Activated T-cell treated with anti-CD3 and anti-CD28 coated beads, Interleukin-2, amount 50 U/mL, for 48 hours (primary cell): ENCODE measurements at places on chromosomes 13 and 19.

DNA sequence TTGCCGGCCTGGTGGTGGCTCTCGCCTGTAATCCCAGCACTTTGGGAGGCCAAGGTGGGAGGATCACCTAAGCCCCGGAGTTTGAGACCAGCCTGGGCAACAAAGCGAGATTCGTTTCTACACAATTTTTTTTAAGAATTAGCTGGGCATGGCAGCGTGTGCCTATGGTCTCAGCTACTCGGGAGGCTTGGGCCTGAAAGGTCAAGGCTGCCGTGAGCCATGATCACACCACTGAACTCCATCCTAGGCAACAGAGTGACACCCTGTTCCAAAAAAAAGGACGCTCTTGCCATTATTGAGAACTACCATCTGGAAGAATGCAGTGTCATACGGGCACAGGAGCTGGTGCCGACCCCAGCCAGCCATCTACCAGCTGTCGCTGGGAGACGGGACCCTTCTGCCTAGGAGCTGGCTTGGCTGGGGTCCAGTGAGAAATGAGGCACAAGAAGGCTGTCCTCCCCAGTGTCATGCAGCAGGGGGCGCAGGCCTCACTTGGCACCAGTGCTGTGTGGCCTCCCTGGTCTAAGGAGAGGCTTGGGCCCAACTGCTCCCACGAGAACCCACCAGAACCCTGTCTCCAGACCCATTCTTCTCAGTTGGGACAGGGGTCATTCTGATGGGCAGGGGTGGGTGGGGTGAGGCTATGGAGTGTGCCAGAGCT, 12.2 kb upstream of the RELB start:
- DNase-seq: peak; percentile 77

DNA sequence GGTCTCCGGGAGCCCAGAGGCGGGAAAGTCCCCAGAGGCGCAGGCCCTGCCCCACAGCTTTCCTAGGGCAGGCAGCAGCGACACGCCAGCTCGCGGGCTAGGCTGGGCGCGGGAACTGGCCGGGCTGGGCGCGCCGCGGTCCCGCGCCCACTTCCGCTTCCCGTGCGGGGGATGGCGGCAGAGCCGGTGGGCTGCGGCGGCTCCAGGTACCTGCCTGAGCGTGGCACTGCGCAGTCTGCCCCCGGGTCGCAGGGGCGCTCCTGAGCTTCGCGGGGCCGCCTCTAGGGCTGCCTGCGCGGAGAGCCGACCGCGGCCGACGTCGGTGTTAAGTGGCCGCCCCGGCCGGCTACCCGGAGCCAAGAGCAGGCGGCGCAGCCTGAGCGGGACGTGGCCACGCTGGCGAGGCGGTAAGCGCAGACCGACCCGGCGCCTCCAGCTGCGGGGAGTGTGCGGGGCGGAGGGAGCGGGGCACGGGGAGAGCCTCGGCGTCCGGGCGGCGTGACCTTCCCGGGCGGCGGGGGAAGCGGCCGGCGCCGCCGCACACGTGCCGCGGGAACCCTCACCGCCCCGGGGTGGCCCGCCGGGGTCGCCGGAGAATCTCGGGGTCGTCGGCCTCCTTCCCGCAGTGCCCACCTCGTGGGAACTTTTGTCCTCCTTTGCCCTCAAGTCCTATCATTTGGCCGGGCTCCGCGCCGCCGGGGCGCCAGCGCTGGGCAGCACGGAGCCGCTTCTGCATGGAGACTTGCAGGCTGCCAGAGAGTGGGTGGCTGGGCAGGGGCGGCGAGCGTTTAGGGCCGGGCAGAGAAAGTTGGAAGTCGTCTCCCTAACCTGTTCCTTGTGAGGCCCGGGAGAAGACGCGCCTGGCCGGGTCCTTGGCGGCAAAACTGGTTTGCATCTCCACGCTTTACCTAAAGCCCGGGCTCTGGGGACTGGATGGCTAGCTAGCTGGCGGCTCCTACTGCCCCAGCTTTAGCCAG, 31.4 kb upstream of the MPHOSPH8 start:
- peak; percentile 70 for DNase-seq

DNA sequence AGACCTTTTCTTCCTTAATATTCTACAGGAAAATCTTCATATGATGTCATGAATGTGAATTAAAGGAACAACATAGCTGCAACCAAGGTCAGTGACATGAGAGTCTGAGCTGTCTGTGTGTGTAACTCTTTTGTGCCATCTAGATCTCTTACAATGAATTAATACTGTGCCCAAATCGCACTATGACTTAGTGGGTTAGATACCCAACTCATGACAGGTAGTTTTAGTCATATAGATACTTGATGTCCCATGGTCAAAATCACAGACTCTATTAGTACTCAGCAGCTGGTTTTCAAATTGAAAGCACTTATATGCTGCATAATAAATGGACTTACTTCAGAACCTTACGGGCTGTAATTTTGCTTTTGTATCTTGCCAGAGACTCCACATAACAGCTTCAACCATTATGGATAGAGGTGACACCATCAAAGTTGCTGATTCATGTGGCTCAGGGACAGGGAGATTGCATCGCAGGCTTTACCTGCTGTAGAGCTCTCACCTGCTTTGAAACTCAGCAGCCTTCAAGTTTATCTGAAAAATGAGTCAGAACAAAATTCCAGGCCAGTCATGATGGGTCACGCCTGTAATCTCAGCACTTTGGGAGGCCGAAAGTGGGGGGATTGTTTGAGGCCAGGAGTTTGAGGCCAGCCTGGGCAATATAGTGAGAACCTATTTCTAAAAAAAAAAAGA, 12.3 kb upstream of the ZNF283 start:
- DNase-seq: no peak

DNA sequence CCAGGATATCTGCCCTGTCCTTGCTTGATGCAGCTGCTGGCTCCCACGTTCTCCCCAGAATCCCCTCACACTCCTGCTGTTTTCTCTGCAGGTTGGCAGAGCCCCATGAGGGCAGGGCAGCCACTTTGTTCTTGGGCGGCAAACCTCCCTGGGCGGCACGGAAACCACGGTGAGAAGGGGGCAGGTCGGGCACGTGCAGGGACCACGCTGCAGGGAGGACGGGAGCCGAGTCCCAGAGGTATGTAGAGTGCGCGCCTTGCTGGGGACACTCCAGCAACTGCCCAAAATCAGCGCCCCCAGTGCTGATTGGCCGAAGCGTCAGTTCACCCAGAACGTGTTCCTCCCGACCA, 30.3 kb upstream of the MIER2 start:
- DNase-seq: no peak

DNA sequence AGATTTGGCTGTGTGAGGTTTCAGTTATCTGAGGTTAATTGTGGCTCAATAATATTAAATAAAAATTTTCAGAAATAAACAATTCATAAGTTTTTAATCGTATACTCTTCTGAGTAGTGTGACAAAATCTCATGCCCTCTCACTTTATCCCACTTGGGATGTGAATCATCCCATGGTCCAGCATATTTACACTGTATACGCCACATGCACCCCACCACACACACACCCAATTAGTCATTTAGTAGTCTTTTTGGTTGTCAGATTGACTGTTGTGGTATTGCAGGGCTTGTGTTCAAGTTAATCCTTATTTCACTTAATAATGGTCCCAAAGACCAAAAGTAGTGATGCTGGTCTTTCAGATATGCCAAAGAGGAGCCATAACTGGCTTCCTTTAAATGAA, 66.4 kb upstream of the PCDH9 start:
- DNase-seq: no peak

DNA sequence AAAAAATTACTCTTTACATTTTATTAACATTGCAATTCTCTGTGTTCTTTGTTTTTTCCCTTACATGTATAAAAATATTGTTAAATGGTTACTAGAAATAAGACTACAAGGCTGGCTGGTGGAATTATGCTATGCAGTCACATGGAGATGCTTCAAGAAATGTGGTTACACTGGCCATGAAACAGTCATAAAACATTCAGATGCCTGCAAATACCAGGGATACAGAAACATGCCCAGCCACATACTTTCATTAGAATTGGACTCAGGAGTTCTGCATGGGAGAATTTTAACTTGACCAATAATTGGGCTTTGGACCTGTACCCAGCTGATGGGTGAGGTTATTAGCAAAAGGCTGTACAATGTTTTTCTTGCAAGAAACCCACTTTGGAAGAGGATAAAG, 1407.7 kb upstream of the SLC10A2 start:
- no peak for DNase-seq

GRCh38 chr19:39208175-39208795, 4.2 kb upstream of the SYCN start:
- no peak for DNase-seq

- DNase-seq: no peak
Measured at GRCh38 chr13:23586336-23586735, 16.1 kb downstream of the TNFRSF19 start.

DNA sequence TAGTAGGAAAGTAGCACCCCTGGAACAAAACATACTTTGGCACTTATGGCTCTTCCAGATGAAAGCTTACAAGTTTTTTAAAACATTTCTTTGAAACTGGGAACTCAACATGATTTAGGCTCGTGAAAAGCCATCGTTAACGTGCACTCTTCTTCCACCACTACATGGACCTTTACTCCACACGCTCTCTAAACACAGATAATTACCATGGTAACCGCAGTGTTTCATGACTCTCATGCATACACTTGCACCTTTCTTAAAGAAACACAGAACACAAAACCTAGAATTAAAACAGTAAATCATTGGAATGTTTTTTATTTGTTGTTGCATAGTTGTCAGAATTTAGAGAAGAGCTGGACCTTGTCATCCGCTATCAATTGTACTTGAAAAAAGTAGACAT, 154.3 kb downstream of the FGF9 start:
- DNase-seq: no peak

DNA sequence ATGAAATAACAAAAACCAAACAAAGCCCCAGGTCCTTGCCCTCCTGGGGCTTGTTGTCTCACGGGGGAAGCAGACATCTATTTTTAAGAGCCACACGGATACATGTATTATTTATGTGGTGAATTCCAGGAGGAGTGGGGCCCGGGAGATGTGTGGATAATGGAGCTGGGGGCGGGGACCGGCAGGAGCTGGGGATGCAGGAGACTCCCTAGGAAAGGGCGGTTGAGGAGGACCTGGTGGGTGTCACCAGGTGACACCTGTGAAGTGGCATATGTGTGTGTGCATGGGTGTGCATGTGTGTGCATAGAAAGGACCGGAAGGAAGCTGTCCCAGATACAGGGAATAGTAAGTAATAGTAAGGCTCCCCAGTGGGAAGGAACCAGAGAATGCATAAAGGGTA, 148.9 kb downstream of the URI1 start:
- no peak for DNase-seq

- DNase-seq: no peak
Measured at GRCh38 chr13:45325806-45326205, 15.2 kb downstream of the TPT1 start.

DNA sequence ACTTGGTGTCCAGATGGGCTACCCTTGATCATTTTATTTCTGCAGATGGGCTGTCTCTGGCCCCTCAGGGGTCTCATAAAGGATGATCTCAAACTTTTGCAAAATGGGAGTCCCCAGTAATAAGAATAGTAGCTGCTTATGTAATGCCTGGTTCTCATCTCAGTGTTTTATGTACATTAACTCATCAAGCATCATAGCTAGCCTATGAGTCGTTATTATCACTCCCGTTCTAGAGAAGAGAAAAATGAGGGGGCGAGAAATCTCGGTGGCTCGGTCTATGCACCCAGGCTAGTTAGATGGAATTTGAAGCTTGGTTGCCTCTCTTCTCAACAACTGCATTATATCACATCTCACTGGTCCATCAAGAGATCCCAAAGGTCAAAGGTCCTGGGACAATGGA, 3.4 kb downstream of the CACNG6 start:
- DNase-seq: no peak

DNA sequence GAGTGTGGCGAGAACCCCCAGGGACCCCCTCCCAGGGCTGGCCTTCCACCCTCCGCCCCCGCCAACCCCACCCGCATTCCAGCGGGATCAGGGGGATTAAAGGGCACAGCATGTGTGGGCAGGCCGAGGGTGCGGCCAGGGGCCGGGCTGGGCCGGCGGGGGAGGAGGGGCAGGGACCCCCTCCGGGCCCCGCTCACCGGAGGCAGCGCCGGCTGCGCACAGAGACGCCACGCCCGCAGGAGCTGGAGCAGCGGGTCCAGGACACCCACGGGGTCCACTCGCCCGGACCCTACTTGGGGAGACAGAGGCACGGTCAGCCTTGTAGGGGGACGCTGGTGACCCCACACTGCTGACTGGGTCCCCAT, 2.4 kb downstream of the ADAMTSL5 start:
- DNase-seq: no peak

DNA sequence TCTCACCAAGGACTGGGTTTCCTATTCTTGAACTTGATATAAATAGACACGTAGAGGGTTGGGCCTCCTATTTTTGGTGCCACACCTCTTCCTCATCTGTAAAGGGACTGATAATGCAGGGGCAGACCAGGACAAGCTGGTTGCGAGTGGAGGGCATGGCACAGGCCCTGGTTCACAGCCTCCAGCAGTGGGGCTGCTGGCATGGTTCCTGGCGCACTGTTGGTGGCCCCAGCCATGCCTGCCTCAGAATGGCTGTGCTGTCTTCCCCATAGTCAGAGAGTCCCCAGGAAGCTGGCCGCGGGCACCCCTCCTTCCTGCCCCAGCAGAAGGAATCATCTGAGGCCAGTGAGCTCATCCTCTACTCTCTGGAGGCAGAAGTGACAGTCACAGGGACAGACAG, 10.5 kb upstream of the OVOL3 start:
- DNase-seq: no peak

DNA sequence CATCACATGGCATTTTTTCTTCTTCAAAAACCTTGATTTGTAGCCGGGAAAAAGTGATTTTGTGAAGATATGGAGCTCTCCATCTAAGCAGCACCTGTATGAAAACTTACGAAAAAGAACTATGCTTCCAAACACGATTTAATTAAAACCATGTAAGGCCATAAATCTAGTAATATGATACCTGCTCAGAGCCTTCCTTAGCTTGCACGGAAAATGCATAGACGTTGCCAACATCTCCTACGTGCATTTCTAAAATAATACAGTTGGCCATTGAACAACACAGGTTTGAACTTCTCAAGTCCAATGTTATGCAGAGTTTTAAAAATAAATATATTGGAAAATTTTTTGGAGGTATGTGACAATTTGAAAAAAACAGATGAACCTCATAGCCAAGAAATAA, 59.1 kb upstream of the RNF113B start:
- no peak for DNase-seq

GRCh38 chr19:54574051-54574450, 461 bp downstream of the LILRA2 start:
- no peak for DNase-seq

DNA sequence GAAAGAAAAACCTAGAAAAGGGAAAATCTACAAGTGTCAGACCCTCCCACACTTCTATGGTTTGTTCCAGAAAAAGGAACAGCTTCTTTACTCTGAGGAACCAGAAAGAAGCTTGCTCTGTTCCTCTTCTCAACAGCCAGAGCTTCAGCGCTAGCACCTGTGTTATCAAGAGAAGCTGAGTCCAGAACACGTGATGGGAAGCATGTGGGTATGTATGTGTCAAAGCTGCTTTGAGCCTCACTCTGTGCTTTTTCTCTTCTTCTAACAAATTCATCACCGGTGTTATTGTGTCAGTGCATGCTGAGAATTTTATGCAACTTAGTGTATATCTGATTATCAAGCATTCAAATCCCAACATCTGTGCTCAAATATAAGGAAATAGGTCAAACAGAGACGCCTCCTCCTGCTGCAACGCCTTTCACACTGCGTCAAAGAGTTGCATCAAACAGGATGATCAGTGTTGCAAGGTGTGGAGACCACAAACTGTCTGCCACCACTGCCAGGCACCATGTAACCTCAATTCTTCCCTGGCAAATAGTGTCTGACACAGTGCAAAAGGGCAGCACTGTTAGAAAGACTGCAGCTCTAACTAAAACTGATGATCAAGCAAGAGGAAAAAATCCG, 83.9 kb downstream of the LRRC63 start:
- DNase-seq: peak; percentile 57
